ENCODE measurements at places on chromosomes 3 and 15.

DNA sequence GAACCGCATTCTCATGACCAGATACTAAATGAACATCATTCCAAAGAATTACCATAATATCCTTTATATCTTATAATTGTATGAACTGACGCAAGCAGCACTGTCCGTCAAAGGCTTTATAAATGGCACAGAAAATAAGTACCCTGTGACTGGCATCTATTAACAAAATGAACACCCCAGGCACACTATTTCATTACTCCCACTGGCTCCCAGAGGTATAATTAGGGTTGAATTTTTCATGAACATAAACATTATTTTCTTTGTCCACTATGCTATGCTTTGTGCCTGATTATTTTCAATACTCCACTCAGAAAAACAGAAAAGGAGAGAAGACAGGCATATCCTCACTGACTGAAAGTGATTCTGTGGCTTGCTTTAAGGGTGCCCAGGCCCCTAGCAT lies 71.1 kb downstream of the LYZL4 start:
- no peak for DNase-seq
- H3K4me3 ChIP-seq, result no peak overlapping the region
- H3K36me3 ChIP-seq, result no peaks in the 10 kb centered on the region
- no peak overlapping the region for H3K27ac ChIP-seq

- H3K27me3 ChIP-seq, result no peaks in the 10 kb centered on the region
- no peak for DNase-seq
- no peaks in the 10 kb centered on the region for H3K36me3 ChIP-seq
- peaks cover 38% of the 10 kb centered on the region for H3K4me1 ChIP-seq
Measured at GRCh38 chr3:50610181-50610971, 1.2 kb downstream of the CISH start.

GRCh38 chr3:158992463-158992862 lies 190.6 kb downstream of the MFSD1 start:
- H3K27ac ChIP-seq, result no peak overlapping the region
- H3K27me3 ChIP-seq, result no peaks in the 10 kb centered on the region
- no peaks in the 10 kb centered on the region for H3K4me1 ChIP-seq
- no peak overlapping the region for H3K4me3 ChIP-seq

GRCh38 chr15:31248263-31248662 lies 78.4 kb upstream of the KLF13 start:
- H3K4me1 ChIP-seq, result no peaks in the 10 kb centered on the region
- H3K27me3 ChIP-seq, result no peaks in the 10 kb centered on the region
- no peaks in the 10 kb centered on the region for H3K36me3 ChIP-seq
- DNase-seq, result no peak

GRCh38 chr3:14534516-14535191 lies 5.5 kb downstream of the GRIP2 start:
- peaks cover 5% of the 10 kb centered on the region for H3K27me3 ChIP-seq
- no peaks in the 10 kb centered on the region for H3K36me3 ChIP-seq
- no peak overlapping the region for H3K27ac ChIP-seq
- no peaks in the 10 kb centered on the region for H3K4me1 ChIP-seq
- no peak overlapping the region for H3K4me3 ChIP-seq

DNA sequence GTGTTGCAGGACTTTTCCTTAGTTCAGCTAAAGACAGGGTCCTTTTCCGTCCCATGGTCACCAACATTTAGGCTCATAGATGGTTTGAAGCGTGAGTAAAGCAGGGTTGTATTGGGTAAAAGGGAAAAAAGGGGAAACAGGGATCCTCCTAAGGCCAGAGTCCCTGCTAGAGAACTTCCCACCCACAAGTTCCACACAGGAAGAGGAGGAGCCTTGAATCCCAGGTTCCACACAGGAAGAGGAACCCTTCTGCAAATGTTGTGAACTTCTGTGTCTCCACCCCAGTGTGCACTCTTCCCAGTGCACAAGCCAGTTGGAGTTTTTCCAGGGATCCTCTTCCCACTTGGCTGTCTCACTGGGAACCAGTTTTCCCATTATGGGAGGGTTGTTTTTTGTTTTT lies 27.6 kb upstream of the ATP8B4 start:
- H3K27me3 ChIP-seq, result no peaks in the 10 kb centered on the region
- peaks cover 9% of the 10 kb centered on the region for H3K4me1 ChIP-seq
- H3K4me3 ChIP-seq, result no peak overlapping the region
- H3K36me3 ChIP-seq, result no peaks in the 10 kb centered on the region
- H3K27ac ChIP-seq, result no peak overlapping the region

- H3K4me3 ChIP-seq, result no peak overlapping the region
- DNase-seq, result no peak
- H3K4me1 ChIP-seq, result peaks cover 67% of the 10 kb centered on the region
- H3K27ac ChIP-seq, result no peak overlapping the region
- peaks cover 28% of the 10 kb centered on the region for H3K36me3 ChIP-seq
Measured at GRCh38 chr3:122510878-122511535, 3.7 kb downstream of the KPNA1 start.

DNA sequence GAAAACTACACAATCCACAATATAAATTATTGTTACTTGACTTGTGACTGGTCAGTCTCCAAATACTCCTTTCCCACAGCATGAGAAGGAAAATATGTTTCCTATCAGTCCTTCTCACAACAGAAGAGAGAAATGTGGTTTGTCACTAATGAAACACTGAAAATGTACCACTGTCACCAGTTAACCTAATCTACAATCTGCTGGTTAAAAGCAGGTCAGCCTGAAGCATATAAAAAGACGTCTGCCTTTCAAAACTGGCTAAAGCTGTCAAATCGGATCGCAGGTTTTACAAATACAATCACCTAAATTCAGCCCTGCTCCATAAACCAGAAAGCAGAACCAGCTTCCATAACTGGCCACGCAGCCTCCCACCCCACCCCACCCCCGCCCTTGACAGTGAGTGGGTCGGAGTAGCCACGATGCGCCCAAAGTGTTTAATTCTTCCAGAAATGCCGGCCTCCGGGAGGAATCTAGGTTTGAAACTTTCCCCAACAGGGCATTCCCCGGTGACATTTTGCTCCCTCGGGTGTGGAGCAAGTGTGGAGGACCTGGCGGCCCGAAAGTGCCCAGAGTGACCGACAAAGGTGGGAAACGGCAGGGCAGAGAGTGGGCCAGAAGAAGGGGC lies 682 bp downstream of the ETFA start:
- DNase-seq, result no peak
- peak overlapping the region; percentile 82 for H3K27ac ChIP-seq
- H3K4me1 ChIP-seq, result peaks cover 39% of the 10 kb centered on the region
- peak overlapping the region; percentile 89 for H3K4me3 ChIP-seq

- H3K27ac ChIP-seq, result no peak overlapping the region
- H3K4me3 ChIP-seq, result no peak overlapping the region
- no peaks in the 10 kb centered on the region for H3K36me3 ChIP-seq
- no peak for DNase-seq
- H3K4me1 ChIP-seq, result no peaks in the 10 kb centered on the region
Measured at GRCh38 chr3:173639098-173639497, 241.6 kb downstream of the NLGN1 start.

DNA sequence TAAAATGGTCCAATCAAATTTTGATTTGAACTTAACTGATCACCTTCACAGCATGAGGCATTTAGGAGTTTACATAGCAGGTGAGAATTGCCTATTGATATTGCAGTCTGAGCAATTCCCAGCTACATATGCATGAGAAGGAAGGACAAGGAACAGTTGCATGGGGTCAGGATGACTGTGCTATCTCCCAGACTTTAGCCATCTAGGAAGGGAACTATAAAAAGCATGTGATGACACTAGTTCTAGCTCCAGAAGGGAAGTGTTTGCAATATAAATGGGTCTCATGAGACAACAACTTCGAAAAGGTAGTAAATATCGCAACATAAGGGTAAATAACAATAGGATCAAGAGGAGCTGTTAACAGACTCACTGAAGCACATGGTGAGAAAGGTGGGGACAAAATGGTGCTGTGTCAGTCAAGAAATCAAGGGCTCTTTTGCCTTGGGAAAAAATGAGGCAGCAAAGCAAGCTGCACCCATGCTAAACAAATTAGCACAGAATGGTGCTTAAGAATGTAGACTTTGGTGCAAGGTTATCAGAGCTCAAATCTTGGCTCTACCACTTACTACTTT lies 90.4 kb upstream of the SLC2A2 start:
- H3K27ac ChIP-seq, result no peak overlapping the region
- H3K4me1 ChIP-seq, result no peaks in the 10 kb centered on the region
- no peak overlapping the region for H3K4me3 ChIP-seq
- no peaks in the 10 kb centered on the region for H3K27me3 ChIP-seq
- H3K36me3 ChIP-seq, result no peaks in the 10 kb centered on the region

GRCh38 chr15:27935328-27935727 lies 163.8 kb downstream of the OCA2 start:
- no peaks in the 10 kb centered on the region for H3K4me1 ChIP-seq
- no peak for DNase-seq
- H3K4me3 ChIP-seq, result no peak overlapping the region
- H3K27me3 ChIP-seq, result no peaks in the 10 kb centered on the region
- H3K36me3 ChIP-seq, result no peaks in the 10 kb centered on the region

DNA sequence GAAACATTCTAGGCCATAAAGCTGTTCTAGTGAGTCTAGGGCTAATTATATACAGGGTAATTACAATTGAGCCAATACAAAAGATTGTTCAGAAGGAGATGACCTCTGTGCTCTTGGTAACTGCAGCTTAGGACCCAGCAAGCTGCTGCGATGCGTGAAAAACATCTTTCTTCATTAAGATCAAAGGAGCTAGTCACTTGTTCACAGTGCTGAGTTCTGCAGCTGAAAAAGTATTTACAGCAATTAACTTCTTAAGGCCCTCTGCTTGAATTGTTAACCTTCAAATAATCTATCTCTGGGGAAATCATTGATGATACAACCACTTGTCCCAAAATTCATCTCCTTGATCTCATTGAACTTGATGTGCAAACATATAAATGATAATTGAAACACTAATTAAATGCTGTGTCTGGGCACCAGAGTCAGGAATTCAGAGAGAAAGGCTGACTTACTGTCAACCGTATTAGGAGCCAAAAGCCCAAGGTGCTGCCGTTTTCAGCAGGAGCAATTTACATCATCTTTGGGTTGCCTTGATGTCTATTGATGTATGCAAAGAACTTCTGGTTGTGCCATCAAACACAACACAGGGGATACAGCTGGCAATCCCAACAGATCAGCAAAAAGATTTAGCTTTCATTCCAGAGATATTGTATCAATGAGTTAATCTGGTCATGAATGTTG lies 213.0 kb downstream of the NECTIN3 start:
- H3K27ac ChIP-seq, result no peak overlapping the region
- no peak for DNase-seq
- no peaks in the 10 kb centered on the region for H3K36me3 ChIP-seq

DNA sequence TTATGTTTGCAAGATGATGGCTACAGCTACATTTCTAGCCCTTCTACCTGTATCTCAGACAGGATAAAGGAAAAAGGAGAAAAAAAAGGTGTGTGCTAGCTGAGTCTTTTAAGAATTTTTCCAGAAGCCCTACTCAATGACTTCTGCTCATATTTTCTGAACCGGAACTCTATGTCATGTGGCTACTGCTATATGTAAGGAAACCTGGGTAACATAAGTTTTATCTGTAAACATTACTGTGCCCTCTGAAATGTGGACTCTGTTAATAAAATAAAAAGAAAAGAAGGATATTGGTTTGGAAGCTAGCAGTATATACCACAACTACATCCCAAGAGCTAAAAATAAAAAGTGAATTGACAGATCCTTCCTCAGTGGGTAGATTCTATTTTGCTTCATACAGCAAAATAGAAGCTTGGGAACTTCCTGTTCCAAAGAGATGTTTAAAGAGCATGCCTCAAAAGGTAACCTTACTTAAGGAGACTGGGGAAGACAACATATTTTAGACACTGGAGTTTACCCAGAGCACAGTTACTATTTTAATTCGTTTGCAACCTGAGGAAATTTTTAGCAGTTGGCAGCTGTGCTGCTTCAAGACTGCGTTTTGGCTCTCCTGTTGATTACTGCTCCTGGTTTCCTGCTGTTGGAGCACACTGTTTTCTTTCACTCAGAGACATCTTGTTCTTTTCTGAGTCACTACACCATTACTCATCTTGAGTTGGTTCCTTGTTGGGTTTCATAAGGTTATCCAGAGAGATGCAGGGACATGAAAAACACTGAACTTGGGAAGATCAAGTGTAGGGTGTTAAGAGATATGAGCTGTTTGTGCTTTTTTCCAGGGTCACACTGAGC lies 280.7 kb downstream of the NFKBIZ start:
- H3K36me3 ChIP-seq, result no peaks in the 10 kb centered on the region
- peak overlapping the region; percentile 42 for H3K27ac ChIP-seq
- peaks cover 23% of the 10 kb centered on the region for H3K4me1 ChIP-seq
- DNase-seq, result no peak
- no peaks in the 10 kb centered on the region for H3K27me3 ChIP-seq
- no peak overlapping the region for H3K4me3 ChIP-seq

DNA sequence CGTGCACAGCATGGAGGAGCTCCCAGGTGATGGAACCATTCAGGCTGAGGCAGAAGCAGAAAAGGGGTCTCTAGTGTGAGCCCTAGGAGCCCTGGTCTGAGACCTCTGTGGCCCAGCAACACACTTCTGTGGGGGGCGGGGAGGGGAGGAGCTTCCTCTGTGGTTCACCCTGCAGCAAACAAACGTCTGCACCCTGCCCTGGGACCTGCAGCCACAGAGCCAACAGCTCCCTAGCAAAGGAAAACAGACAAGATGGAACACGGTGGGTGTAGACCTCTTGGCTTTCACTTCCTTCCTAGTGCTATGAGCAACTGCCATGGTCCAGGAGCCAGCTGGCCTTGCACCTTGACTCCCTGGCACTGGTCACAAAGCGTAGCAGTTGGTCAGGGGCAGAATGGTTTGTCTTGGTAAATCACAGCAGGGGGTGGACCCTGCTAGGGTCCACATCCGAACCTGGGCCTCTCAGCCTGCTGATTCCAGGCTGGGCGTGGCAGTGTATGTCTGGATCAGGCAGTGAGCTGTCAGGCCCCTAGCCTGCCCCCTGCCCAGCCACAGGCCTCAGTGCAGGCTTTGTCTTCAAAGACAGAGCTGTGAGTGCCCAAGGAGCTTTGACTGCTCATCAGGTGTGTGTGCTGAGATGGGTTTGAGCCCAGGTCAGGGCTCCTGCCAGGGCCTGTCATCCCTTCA lies 6.7 kb downstream of the AMIGO3 start:
- DNase-seq, result no peak
- peaks cover 15% of the 10 kb centered on the region for H3K36me3 ChIP-seq
- H3K27me3 ChIP-seq, result no peaks in the 10 kb centered on the region
- peaks cover under 1% of the 10 kb centered on the region for H3K4me1 ChIP-seq
- no peak overlapping the region for H3K27ac ChIP-seq
- H3K4me3 ChIP-seq, result no peak overlapping the region

- no peaks in the 10 kb centered on the region for H3K36me3 ChIP-seq
- H3K4me3 ChIP-seq, result no peak overlapping the region
- H3K27me3 ChIP-seq, result peaks cover 16% of the 10 kb centered on the region
Measured at GRCh38 chr3:141203866-141204265, 27.8 kb upstream of the PXYLP1 start.

DNA sequence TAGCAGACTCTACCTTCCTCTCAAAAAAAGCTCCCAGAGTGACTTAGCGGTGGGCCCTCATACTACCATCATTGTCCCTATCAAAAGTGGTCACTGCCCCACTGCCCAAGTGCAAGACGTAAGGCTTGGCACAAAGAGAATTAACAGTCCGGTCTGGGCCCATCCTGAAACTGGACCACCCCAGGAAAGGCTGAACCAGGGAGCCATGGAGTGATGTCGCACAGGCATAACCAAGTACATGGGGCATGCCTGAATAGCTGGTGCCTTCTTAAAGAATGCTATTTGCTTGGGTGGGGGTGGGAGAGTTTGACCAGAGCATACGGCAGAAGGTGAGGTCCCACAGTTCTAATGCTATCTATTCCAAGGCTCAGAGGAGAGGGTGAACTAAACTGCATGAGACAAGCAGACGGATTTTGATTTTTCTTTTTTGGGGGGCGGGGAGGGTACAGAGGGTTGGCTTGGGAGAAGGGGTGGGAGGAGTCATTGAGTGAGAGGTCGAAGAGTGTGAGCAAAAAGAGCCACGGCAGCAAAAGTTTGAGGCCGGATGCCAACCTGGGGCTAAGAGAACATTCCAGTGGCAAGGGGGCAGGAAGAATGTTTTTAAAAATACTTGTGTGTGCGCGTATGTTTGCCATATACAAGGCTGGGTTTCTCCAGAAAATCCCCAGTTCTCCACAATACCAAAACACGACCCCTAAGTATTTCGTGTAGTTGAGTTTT lies 50.2 kb downstream of the FAM174B start:
- no peaks in the 10 kb centered on the region for H3K27me3 ChIP-seq
- no peak overlapping the region for H3K27ac ChIP-seq
- H3K4me3 ChIP-seq, result no peak overlapping the region
